ENCODE measurements at places on chromosomes 2 and 18.
A peak's percentile ranks its signal among the peaks of the same experiment; 100 is the strongest.

DNA sequence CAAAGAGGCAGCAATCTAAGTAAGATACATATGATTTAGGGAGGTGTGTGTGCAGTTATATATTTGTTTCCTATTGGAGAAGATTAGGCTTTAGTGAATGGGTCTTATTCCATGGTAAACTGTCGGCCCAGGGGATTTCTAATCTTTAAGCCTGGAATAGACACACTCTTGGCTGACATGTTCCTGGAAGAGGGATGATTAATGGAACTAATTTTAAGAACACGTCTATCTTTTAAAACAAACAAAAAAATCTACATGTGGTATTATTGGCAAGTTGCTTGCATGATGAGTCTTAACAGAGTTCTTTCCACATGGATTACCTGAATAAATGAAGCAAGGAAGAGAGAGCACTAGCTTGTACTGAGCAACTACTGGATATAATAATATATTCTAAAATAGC lies 114.2 kb upstream of the NT5C1B start:
- DNase-seq, result no peak

GRCh38 chr2:102509749-102510148 lies 36.7 kb downstream of the SLC9A4 start:
- DNase-seq, result no peak

DNA sequence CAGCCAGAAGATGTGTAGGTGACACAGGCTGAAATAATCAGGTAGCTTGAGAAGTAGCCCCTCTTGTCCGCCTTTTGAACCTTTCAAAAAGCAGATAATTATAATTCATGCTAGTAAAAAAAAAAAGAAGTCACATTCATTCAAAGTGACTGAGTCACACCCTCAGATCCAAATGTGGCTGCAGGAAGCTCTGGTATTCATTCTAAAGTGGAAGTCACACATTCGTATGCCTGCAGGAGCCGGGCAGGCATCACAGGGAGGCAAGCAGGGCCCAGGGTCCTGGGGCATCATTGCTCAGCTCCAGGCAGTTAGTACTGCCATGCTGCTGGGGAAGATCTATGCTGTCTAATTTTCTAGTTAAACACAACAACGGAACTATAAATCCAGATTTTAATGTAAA lies 21.7 kb upstream of the RAB11FIP5 start:
- no peak for DNase-seq

- DNase-seq, result no peak
These were observed 556.9 kb upstream of the SETBP1 start for GRCh38 chr18:44123743-44124142.

GRCh38 chr2:238669581-238670080 lies 178.3 kb upstream of the TWIST2 start:
- no peak for DNase-seq

DNA sequence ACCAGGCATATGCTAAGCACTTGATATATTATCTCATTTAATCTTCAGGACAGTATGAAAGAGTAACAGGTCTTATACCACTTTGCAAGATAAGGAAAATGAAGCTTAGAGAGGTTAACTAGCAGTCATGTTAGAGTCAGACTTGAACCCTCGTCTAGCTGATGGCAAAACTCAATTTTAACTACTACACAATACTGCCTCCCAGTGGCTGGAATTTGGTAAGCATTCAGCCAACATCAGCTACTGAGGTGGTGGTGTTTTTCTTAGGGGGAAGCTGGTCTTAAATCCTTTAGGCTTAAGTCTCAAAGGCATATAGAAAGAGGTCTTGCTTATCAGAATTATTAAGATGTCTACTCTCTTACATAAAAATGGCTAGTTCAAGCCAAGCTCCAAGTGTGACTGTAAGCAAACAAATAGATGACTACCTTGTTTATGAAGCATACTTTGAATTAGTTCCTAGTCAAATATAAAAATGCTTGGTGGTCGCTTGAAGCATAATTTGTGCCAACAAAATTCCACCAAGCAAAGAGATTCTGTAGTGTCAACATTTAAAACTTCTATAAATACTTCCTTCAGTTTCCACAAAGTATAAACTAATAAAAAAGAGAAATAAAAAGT lies 325.4 kb upstream of the FIGN start:
- DNase-seq, result no peak

GRCh38 chr2:188328419-188328818 lies 36.7 kb downstream of the GULP1 start:
- no peak for DNase-seq

- no peak for DNase-seq
These were observed 534.6 kb downstream of the MBD2 start for GRCh38 chr18:53689886-53690285.

- DNase-seq, result no peak
These were observed 237.3 kb downstream of the OSR1 start for GRCh38 chr2:19120941-19121750.

GRCh38 chr18:24177499-24178133 lies 38.8 kb downstream of the CABYR start:
- peak; percentile 18 for DNase-seq

DNA sequence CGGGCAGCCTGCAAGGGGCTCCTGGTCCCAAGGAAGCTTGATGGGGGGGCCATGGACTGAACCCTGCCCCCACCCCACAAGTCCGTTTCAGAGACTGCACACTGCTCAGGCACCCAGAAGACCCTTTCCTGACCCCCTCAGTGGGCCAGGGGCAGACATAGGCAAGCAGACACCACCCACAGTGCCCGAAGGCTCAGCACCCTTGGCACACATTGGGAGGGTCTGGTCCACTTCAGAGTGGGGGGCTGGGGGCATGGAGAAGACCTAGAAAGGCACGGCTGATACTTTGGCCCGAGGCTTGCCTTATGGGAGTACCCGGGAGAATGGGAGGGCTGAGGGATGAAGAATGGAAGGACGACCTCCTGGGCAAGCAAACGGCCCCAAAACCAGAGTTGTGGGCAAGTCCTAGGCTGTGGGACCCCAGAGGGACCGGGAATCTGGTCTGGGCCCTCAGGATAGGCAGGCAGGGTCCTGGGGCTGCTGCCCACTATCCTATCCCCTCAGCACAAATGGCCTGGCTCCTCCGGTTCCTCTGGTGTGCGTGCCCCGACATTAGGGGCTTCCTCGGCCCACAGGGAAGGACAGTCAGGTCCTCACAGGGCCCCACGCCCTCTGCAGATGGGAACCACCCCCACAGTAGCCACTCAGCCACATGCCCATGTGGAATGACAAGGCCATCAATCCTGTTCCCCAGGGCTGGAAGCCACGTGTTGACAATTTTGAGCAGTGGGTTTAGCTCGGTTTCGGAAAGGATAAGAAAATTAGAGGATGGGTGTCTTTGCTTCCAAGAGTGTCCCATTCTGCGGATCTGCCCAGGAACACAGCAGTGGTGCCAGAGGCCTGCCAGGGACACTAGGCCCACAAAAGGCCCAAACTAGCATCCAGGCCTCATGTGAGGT lies 15.0 kb upstream of the GPC1 start:
- DNase-seq, result no peak

- DNase-seq, result no peak
These were observed 312.8 kb upstream of the THSD7B start for GRCh38 chr2:136452528-136452927.

- DNase-seq, result no peak
These were observed 207.9 kb upstream of the FIGN start for GRCh38 chr2:163943403-163944346.

- DNase-seq, result no peak
These were observed 50.9 kb downstream of the MMADHC start for GRCh38 chr2:149536649-149537048.

GRCh38 chr2:885230-886071 lies 65.2 kb upstream of the SNTG2 start:
- no peak for DNase-seq

- DNase-seq, result no peak
These were observed 1.0 kb downstream of the CHRNG start for GRCh38 chr2:232540441-232541041.

DNA sequence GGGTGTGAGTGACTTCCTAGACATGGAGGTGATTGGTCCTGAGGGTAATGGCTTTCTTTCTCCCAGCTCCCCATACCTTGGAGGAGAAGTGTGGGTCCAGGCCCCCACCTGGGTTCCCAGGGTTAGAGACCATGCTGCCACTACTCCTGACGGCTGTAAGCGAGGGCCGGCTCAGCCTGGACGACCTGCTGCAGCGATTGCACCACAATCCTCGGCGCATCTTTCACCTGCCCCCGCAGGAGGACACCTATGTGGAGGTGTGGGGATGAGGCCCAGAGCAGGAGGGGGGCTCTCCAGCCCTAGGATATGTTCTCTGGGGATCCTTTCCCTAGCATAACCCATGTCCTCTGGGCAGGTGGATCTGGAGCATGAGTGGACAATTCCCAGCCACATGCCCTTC lies 21.8 kb downstream of the CAD start:
- no peak for DNase-seq

DNA sequence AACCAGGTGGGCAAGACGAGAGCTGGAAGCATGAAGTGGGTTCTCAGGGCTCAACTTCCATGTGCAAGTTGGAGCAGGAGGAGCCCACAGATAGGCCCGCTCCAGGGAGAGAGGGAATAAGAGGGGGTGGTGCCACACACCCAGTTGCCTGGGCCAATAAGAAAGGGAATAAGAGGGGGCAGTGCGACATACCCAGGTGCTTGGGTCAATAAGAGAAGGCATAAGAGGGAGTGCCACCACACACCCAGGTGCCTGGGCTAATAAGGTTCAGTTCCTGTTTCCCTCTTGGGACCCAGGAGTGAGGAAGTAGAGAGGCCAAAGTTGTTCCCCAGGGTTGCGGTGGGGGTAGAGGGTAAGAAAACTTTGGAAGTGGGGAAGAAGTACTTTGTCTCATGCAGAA lies 127.5 kb downstream of the LAMA3 start:
- DNase-seq, result no peak

DNA sequence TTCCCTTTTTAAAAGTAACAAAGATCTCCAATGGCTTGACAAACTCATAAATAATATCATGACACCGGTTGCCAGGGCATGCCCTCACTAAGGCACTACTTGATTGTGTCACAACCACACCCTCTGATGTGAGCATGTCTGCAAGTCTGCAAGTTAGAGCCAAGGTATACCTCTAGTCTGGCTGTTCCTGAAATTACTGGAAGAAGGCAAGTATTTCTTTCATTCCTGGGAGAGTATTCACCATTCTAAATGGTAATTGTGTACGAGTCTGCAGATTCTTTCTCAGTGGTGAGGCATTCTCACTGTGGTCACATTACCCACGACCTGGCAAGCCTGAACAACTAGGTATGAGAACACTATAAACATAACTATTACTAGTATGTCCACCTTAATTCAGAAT lies 25.7 kb upstream of the RNU4ATAC start:
- peak; percentile 4 for DNase-seq

DNA sequence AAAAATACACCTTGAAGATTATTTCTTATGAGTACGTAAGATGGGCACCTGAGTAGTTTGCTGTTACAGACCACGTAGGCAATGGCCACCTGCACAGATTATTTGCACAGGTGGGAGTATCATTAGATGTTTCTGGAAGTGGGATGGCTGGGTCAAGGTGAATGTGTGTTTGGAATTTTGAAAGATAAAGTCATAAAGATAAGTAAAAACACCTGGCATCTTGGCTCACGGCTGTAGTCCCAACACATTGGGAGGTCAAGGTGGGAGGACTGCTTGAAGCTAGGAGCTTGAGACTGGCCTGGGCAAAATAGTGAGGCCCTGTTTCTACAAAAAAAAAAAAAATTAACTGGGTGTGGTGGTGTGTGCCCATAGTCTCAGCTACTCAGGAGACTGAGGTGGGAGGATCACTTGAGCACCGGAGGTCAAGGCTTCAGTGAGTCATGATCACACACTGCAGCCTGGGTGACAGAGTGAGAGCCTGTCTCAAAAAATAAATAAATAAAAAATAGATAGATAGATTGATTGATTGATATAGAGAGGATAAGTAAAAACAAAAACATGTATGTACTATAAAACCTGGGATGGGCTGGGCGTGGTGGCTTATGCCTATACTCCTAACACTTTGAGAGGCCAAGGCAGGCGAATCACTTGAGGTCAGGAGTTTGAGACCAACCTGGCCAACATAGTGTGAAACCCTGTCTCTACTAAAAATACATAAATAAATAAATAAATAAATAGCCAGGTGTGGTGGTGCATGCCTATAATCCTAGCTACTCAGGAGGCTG lies 30.4 kb downstream of the ODC1 start:
- no peak for DNase-seq

- DNase-seq, result peak; percentile 16
These were observed 73.1 kb downstream of the SPATS2L start for GRCh38 chr2:200379481-200380090.

- no peak for DNase-seq
These were observed 848.8 kb upstream of the KLHL29 start for GRCh38 chr2:22536133-22536532.

DNA sequence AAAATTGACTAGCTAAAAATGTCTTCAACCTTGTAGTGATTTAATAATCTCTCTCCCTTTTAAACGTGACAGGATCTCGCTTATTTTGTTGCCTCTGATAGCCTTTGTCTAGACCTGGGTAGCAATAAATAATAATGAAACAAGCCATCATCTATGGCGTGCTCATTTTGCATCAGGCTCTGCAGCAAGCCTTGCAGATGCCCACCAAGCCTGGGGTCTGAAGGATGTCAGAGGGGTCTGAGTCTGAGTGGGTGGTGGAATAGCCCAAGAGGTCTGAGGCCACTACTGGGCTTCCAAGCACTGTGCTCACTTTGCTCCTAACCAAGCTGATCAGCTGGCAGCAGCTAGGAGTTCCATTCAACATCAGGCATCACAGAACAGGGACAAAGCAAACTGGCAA lies 109.4 kb downstream of the GYPC start:
- no peak for DNase-seq

DNA sequence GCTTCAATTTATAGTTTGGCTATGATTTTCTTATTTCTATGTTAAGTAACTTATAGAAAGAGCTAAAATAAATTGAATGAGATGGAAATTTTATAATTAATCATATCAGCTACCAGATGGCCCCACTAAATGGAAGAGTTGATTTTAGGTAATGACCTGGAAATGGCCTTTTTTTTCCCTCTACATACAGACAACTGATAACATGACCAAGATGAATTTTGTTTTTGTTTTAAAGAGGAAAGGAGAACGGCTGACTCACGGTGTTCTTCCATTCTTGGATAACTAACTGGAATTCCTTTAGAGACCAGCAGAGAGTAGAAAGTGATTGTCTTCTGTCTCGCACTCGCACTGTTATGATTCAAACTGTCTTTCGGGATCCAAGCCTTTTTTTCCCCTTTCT lies 91.0 kb downstream of the TMEM185B start:
- DNase-seq, result no peak

- peak; percentile 45 for DNase-seq
These were observed 12.0 kb downstream of the SERPINE2 start for GRCh38 chr2:224027070-224027469.

DNA sequence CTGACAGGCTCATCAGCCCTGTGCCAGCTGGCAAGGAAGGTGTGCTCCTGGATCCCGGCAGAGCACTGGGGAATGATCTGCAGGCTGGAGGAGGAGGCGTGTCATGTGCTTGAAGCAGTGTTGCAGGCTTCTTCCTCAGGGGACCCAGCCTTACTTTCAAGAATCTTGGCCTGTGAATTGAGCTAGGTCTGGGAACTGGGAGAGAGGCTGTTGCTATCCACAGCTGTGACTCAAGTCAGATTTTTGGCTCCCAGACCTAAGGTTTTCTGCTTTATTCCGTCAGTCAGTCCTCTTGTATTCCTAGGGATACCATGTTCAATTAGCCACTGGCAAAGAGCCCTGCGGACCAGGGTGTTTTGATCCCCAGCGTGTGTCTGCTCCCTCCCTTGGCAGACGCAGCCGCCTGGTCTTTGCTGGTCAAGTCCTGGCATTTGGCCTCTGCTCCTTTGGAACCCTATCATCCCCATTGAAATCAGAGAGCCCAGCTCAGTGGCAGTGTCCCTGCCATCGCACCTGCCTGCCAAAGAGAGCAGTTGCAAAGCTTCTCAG lies 32.4 kb downstream of the ASB1 start:
- DNase-seq, result no peak

GRCh38 chr2:238502088-238502810 lies 75.5 kb downstream of the ASB1 start:
- no peak for DNase-seq

Data from NCI-H69 (cell line).